Effector memory CD4-positive, alpha-beta T cell (primary cell): ENCODE measurements at places on chromosomes 6 and 20.

GRCh38 chr6:143872201-143872600, 7.9 kb downstream of the ZC2HC1B start:
- no peak for DNase-seq

- no peak for DNase-seq
Measured at GRCh38 chr20:46485431-46485830, 27.9 kb downstream of the ZNF334 start.

GRCh38 chr6:142028527-142028926, 104.2 kb upstream of the GJE1 start:
- no peak for DNase-seq

DNA sequence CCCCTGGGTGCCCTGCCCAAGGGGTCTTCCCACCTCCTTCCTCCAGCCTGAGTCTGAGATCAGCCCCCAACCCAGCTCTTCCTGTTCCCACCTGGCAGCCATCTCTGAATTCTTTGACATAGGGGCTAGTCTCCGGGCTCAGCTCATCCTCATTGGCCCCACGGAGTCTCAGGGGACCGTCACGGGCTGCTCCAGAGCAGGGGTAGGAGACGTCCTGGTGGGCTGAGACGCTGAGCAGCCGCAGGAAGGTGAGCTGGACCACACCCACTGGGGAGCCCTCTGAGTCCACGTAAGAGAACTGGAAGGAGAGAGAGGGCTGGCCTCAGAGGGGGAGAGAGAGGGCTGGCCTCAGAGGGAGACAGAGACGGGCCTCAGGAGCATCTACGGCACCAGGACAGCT, 28.1 kb downstream of the COL11A2 start:
- no peak for DNase-seq
